ENCODE measurements at places on chromosomes 1 and 21. TPM values are rescaled to one million over a fixed set of nuclear protein-coding genes. Genes with fewer than 3 reads are reported as not detected.

The SMIM11 gene
- 6.2 TPM for total RNA-seq

The CLDN19 gene
- not detected for total RNA-seq

The C1orf210 gene
- total RNA-seq = 0.75 TPM

The CSF1 gene
- total RNA-seq = 15.2 TPM

The KRTAP11-1 gene
- not detected for total RNA-seq

The TSPEAR gene
- not detected for total RNA-seq

The ATP5IF1 gene
- 154 TPM for total RNA-seq

The FAM177B gene
- 0.17 TPM for total RNA-seq

The BSND gene
- 0.14 TPM for total RNA-seq

The OPTC gene
- total RNA-seq = not detected

The SLAMF8 gene
- total RNA-seq = 1.2 TPM

The HAPLN2 gene
- not detected for total RNA-seq

The CSDE1 gene
- total RNA-seq = 178 TPM

The KRTAP19-6 gene
- not detected for total RNA-seq

The CD1C gene
- total RNA-seq = 0.33 TPM

The CCDC18 gene
- total RNA-seq = 8.5 TPM

The RGS7 gene
- not detected for total RNA-seq

The TDRD5 gene
- not detected for total RNA-seq

The PLD5 gene
- total RNA-seq = 0.17 TPM

The LINGO4 gene
- 0.50 TPM for total RNA-seq

The AGRN gene
- total RNA-seq = 22.4 TPM

The LRRC71 gene
- not detected for total RNA-seq

The TSSK3 gene
- not detected for total RNA-seq

The TNFRSF8 gene
- total RNA-seq = 0.19 TPM

The AGBL4 gene
- total RNA-seq = 0.75 TPM
